Activated CD4-positive, alpha-beta T cell treated with anti-CD3 and anti-CD28 coated beads, Interleukin-10, Interleukin-2, amounts not matched to agents 100 ng/mL and 50 ng/mL, durations not matched to agents 16 hours and 8 hours (primary cell): ENCODE measurements at places on chromosomes 2 and 18.

- peak; percentile 90 for DNase-seq
Measured at GRCh38 chr2:136055929-136056688, 61.8 kb downstream of the CXCR4 start.

GRCh38 chr2:112794131-112794733 is 9.9 kb upstream of the IL1A start:
- DNase-seq: peak; percentile 90

GRCh38 chr18:7954238-7954637 is 387.1 kb downstream of the PTPRM start:
- no peak for DNase-seq

- DNase-seq: no peak
Measured at GRCh38 chr2:190105554-190105953, 43.0 kb upstream of the MSTN start.

DNA sequence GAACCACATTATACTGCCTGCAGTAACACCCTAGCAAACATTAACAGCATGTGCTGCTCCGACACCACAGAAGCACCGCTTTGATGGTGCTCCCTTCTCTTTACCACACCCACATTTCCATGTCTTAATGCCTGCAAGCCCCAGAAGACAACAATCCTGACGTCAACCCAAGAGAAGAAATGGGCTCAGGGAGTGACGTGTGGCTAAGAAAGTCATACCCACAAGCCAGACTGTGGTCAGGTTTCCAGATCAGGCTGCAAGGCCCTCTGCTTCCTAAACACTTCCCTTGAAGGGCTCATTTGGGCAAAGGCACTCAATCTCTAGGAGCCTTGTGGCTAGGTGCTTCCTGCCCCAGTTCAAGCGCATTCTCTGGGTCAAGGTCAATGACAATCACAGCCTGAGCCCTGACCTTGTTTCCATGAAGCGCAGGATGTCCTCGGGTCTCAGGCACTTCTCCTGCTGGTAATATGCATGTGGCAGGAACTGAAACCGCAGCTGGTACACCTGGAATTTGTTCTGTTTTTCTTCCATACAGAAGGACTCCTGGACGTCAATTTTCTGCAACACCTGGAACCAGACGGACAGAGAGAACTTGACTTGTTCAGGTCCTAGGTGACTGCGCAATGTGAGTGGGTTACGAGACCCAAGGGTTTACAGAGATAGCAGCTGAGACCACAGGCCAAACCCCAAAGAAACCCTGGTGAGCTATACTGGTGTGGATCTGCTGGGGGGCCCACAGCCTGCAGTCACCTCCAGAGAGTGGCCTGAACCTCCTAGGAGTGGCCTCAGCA is 67.2 kb downstream of the POLR1A start:
- peak; percentile 90 for DNase-seq

- no peak for DNase-seq
Measured at GRCh38 chr2:7604456-7604855, 687.2 kb downstream of the RNF144A start.

DNA sequence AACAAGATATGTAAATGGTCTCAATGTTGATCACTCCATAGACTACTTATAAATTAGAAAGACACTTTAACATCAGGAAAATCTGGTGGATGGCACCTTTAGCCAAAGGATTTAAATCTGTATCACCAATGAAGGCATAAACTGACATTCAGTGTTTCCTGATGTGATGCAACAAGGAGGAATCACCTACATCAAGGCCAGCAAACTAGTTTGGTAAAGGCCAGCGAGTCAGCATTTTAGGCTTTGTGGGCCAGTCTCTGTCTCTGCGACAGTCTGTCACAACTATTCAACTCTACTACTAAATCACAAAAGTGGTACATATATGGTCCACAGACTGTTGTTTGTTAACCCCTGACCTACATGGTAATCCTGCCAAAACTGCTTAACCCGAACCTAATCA is 33.3 kb downstream of the C2orf76 start:
- DNase-seq: no peak

GRCh38 chr2:48531141-48531648 is 1.2 kb downstream of the STON1 start:
- peak; percentile 23 for DNase-seq

- DNase-seq: no peak
Measured at GRCh38 chr2:37637190-37637860, 34.1 kb downstream of the CDC42EP3 start.

DNA sequence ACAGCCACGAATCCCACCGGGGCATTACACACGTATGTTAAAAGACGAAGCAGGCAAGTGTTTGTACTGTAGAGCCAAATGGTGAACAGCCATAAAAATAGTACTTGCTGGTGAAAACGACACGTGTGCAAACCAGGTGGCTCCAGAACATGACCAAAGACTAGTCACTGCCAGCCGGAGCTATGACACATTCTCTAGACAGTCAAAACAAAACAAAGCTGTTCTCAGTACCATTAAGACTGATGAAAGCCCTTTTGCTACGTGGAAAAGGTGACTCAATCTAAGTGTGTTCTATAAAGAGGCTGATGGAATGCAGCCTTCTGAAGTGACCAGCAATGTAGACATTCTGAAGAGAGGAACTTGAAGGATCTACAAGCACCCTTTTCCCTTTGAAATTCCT is 367.7 kb upstream of the NETO1 start:
- peak; percentile 9 for DNase-seq

GRCh38 chr18:5303636-5304035 is 8.1 kb upstream of the ZBTB14 start:
- no peak for DNase-seq

- DNase-seq: no peak
Measured at GRCh38 chr2:129827311-129828090, 152.0 kb upstream of the RAB6C start.

GRCh38 chr2:120403261-120403660 is 57.3 kb downstream of the INHBB start:
- DNase-seq: no peak

DNA sequence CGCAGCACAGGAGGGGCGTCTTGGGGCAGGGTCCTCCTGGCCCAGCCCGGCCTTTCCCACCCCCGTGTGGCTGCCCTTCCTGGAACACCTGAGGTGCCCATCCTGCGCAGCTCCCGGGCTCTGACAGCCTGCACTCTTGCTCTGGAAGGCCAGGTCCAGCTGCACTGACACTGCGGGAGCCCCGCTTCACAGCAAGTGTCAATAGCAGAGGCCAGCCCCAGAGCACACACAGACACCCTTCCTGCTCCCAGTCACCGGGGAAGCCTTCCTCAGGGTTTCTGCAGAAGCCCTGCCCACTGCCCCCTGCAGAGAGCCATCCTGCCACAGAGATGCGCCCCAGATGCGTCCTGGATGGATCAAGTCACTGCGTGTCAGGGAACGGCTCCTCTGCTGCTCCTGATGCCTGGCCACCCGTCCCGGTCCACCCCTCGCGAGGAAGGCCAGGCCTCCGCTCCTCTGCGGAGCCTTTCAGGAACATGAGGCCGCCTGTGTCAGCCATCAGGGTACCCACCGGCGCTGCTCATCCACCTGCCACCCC is 519.2 kb upstream of the MYT1L start:
- no peak for DNase-seq

GRCh38 chr2:213129311-213129710 is 22.1 kb downstream of the IKZF2 start:
- no peak for DNase-seq

DNA sequence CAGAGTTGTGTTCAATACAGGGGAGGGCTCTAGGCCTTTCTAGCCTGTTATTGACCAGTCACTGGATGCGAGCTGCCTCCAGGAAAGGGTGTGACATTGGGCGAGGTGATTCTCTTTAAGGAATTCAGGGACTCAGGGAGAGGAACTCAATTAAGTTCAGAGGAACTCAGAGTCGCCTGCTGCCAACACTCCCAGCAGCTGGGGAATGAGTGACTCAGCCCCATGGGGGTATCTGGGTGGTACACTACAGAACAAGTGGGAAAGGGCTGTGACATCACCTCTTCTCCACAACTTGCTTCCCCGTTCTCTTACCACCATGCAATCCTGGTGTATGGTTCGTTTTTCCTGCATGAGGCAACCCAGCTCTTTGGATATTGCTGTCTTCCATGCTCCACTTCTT is 50.4 kb upstream of the CYRIA start:
- no peak for DNase-seq

DNA sequence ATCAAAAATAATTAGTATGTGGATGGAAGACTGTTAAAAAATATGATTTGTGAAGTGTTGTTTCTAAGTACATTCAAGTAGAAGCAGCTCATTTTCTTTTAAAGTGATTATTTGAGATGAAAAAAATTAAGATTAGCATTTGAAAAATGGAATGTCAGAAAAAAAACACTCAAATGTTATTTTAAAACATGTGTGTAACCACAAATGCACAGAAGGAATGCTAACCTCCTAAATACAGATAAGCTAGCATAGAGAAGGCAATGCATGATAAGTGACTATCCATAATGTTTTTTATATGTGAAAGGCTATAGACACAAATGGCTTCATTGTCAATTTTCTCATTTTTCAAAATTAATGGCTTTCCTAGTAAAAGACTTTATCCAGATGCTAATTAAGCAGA is 198.9 kb downstream of the NYAP2 start:
- no peak for DNase-seq

DNA sequence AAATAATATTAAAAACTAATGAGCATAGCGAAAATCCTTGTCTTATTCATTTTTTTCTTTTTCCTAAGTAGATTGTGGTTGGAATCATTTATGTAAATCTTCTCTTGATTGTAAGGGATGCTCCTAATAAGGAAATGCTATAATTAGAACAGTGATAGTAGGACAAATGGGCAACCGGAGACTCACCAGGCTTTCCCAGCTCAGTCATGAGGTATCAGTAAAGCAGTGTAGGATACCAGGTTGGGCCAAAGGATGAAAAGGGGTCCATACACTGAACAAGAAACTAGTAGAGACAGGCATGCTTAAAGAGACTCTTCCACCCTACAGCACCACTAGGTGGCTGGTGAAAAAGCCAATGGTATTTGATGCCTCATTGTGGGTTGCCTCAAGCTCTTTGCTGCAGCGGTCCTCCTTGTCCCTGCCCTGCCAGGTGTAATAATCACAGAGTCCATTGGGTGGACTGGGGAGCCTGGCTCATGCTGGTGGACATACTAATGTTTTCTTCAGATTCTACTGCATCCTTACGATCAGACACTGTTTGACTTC is 71.4 kb upstream of the FAM98A start:
- no peak for DNase-seq

- no peak for DNase-seq
Measured at GRCh38 chr18:26466026-26466425, 82.3 kb downstream of the KCTD1 start.

DNA sequence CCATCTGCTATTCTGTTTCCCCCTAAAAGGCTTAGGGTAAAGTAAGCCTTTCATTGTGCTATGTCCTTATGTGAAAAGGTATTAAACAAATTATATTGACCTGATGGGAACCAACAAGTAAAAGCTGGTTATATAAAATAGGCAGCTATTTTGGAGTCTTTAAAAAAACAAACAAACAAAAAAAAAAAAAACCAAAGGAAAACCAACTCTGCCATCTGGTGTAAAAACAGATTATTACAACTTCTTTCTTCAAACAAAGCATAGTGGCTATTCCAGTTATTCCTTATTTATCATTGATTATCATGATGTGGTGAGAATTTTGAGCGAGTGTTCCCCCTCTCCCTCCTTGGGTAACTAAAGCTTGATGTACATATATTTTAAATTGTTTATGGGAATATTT is 122.3 kb upstream of the FHL2 start:
- no peak for DNase-seq
